ENCODE measurements at places on chromosomes 7 and 10.

- no peak for DNase-seq
These were observed 40.2 kb downstream of the CYCS start for GRCh38 chr7:25084821-25085220.

- DNase-seq, result no peak
These were observed 117.2 kb downstream of the C7orf25 start for GRCh38 chr7:42794673-42795072.

DNA sequence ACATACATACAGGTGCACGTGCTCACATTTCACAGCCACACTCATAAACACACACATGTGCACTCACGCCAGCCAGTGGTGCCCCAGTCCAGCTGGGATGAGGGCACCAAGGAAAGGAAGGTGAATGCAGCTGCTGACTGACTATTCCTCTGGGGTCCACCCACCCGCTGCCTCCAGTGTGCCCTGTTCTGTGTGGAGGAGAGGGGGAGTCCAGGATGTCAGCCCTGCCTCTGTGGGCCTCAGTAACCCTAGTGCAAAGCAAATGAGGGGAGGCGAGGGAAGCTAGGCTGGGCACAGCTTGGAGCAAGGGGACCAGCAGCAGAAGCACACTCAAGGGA is 57.6 kb downstream of the YKT6 start:
- DNase-seq, result no peak

GRCh38 chr7:40544221-40544723 is 409.5 kb downstream of the SUGCT start:
- no peak for DNase-seq

- DNase-seq, result no peak
These were observed 180.7 kb downstream of the POU6F2 start for GRCh38 chr7:39158367-39158766.

DNA sequence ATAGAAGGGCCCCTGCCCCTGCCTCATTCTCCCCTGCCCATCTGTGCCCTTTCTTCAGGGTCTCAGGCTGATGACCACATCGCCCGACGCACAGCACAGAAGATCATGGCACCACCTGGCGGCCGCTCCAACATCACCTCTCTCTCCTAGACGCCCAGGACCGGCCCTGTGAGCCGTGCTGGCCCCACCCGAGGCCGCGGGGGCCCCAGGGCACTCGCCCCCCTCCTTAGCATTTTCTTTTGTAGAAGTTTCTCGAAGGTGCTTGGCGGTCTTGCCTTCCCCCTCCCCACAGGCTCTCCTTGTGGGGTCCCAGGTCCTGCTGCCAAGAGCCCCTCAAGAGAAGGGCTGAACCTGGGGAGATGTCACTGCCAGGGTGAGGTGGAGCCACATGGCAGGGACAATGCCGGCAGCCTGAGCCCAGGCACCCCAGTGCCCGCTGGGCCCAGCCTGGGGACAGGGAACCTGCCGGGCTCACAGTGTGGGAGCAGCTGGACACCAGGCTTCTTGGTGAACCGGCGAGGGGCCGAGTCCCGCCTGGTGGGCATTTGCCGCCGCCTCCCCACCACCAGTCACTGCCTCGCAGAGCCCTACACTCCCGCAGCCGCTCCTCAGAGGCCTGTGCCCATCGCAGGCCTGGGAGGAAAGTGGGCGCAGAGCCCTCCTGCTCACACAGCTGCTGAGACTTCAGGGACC is 18.2 kb downstream of the DPYSL4 start:
- no peak for DNase-seq

- DNase-seq, result no peak
These were observed 141.4 kb downstream of the GRID1 start for GRCh38 chr10:86225103-86225782.

DNA sequence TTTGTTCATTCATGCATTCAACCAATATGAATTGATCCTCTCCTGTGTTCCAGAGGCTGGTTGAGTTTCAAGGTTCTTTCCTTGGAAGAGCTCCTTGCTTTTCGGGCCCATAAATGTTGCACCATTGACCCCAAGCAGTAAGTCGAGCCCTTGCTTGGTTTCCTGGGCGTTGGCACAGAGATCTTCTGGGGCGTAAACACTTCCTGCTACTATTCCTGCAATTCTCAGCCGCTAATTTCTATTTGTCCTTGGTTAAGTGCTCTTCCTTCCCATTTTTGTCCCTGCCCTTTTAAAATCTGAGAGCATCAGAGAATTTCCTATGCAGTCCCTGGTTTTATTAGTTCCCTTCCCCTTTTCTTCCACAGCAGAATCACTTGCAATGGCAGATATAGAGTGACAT is 44.1 kb upstream of the ADRB1 start:
- no peak for DNase-seq

DNA sequence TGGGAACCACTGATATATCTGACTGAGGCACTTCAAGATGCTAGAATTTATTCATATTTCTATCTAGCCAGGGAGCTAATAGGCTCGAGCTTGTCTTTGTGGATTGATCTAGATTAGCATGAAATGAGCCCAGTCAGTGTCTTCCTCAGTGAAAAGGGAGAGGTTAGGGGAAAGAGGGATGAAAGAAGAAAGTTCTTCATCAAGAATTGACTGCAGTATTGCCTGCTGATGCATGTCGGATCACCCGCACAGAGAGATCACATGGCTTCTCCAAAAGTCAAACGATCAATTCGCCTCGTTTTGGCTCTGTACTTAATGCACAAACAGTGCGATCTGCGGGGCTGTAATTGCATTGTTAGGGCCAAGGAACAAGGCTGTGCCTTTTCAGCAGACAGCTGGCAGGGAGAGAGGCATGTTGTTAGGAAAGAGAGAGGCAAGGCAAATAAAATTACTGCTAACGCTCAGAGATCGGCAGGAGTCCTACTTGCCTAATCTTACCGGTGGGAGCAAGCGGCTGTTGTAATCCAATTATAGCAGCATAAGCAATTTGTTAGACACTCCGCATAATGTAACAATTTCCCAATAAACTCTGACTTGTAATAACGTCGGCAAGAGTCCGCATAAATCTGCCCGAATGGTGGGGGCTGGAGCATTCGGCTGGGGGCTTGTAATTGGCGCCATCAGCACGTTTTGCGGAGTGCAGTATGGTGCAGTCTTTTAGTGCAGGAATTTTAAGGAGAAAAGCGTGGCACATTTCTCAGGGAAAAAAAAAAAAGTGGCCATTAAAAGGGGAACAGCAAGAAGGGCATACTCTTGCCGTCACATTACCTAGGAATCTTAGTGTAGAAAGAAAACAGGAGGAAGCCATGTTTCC is 102.1 kb downstream of the POLL start:
- no peak for DNase-seq

- DNase-seq, result peak; percentile 42
These were observed 106.4 kb downstream of the ZRANB1 start for GRCh38 chr10:125048094-125048864.

GRCh38 chr7:30934225-30934624 is 22.6 kb downstream of the AQP1 start:
- no peak for DNase-seq

Measured in CD4-positive, alpha-beta T cell treated with Interleukin-4 for 1 hour (primary cell).